ACHN (cell line): ENCODE measurements at places on chromosomes 3 and 15.

- no peak for DNase-seq
Measured at GRCh38 chr3:27559835-27560234, 75.7 kb upstream of the SLC4A7 start.

GRCh38 chr3:141915766-141916165 lies 39.3 kb downstream of the ATP1B3 start:
- DNase-seq: no peak

- DNase-seq: peak; percentile 94
Measured at GRCh38 chr15:88918738-88919137, 5.6 kb upstream of the MFGE8 start.

DNA sequence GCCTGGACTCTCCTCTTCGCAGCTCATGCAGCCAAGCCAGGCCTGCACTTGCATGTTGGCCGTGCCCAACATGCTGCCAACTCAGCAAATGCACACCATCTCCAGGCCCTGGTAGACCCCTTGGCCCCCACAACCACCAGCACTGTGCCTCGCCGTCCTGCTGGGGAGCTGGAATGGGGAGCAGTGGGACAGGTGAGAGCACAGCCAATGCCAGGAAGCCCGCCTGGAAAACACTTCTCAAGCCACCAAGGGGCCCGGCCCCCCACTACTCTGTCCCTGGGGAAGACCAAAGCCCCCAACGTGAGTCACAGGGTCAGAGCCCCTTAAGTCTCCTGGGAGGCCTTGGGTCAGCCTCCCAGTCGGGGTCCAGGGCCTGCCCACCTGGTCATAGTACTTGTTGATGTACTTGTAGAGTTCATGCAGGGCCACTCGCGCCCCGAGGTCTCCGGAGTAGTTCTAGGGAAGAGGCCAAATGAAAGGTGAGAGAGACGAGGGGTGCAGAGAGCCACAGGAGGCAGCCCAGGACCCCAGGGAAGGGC lies 24.5 kb downstream of the PLXNB1 start:
- no peak for DNase-seq

- no peak for DNase-seq
Measured at GRCh38 chr3:187737006-187737367, 8.3 kb downstream of the BCL6 start.

- no peak for DNase-seq
Measured at GRCh38 chr3:14170531-14171159, 7.8 kb downstream of the XPC start.

DNA sequence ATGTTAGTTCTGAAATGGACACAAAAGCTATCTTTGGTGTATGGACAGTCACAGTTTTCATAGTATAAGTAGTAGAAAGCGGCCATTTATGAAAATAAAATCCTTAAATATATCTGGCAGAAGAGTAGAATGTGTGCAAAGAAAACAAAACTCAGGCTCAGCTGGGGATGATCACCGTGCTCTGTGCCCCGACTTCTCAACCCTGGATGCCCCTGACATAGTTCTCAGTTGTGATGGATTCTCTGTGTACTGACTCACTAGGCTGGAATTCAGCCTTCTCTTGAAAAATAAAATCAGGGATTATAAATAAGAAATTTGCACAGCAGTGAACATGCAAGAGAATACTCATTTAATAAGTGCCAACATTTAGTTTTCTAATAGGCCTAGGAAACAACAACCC lies 925.1 kb upstream of the NR2F2 start:
- peak; percentile 14 for DNase-seq

GRCh38 chr15:92012368-92012629 lies 158.8 kb downstream of the SLCO3A1 start:
- DNase-seq: peak; percentile 34

DNA sequence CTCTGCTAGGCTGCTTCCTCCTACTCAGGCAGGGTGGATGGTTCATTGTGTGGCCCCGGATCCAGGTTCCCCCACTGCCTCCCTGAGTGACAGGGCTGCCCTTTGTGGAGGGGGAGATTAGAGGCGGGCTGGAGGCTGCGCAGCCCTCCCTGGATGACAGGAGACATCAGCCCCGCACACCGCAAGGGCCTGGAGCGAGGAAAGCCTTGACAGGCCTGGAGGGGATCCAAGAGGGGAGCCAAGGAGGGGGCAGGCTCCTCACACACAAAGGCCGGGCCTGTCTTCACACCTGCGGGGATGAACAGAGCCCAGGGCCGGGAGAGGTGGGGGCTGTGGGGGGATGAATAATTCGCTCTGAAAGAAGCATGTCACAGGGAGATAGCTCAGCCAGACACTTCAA lies 72.9 kb downstream of the RPN1 start:
- no peak for DNase-seq

DNA sequence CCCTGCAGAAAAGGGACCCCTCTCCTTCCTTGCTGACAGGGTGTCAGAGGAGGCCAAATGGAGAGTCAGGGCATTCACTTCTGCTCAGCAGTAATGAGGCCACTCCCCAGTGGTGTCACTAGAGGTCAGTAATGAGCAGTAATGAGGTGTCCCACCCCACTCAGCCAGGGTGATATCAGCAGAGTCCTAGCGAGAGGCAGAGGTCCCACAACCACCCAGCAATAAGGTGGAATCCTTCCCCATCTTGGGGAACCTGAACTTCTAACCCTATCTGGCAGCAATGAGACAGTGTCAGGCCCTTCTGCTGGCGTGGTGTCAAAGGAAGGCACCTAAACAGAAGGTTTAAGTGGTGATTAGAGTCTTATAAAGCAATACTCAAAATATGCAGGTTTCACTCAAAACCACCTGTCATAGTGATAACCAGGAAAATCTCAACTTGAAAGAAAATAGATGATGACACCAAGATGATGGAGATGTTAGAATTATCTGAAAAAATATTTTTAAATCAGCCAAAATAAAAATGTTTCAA lies 12.9 kb downstream of the OCA2 start:
- DNase-seq: peak; percentile 65
